Renal cortex interstitium (tissue), 15 donors: ENCODE measurements at places on chromosomes 11 and 22. TPM values are rescaled to one million over a fixed set of nuclear protein-coding genes. Genes with fewer than 3 reads are reported as not detected.

The EMID1 gene
- polyA plus RNA-seq = 59.9 TPM

DNA sequence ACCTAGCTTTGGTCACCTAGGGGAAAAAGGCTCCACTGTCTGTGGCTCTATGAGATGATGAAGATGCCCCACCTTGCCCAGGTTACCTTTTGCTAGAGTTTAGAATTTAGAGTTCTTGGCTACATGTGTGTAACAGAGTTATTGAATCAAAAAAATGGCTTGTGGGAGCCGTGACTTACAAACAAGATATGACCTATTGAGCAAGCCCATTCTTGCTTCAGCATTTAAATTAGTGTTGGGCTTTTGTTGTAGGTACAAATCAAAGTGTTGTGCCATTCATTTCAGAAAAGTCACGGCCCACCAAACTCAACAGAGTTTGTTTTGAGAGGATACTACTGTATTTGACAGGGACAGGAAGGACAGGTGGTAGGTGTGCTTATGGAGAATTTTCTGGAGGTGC is 768.8 kb downstream of the NTM start:
- no peak for DNase-seq

GRCh38 chr11:34091825-34092224 is 13.6 kb upstream of the NAT10 start:
- DNase-seq = no peak

The SYT12 gene
- 0.16 TPM for polyA plus RNA-seq

GRCh38 chr22:39132871-39133524 is 19.5 kb downstream of the CBX7 start:
- DNase-seq = no peak

- no peak for DNase-seq
Observed at GRCh38 chr11:120842195-120842594, 181.7 kb upstream of the TBCEL start.

The TMEM86A gene
- polyA plus RNA-seq = 8.5 TPM

The UBQLNL gene
- 0.56 TPM for polyA plus RNA-seq

- DNase-seq = no peak
Observed at GRCh38 chr11:87820011-87820410, 355.2 kb downstream of the RAB38 start.

GRCh38 chr22:46107089-46107664 is 43.1 kb upstream of the PPARA start:
- DNase-seq = no peak

DNA sequence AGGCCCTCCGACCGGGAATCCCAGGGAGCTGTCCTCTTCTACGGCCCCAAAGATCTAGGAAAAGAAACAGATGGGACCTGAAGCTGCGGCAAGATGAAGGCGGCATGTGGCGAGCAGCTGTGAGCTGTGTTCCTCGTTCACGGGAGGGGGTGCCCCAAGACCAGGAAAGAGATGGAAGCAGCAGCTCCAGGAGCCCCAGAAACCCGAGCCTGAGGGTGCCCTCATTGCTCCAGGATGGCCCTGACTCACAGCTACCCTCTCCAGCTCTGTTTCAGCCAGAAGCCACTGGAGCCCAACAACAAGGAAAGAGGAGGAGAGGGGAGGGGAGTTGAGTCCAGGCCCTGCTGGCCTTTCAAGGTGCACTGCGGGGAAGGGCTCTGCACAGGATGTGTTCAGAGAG is 23.7 kb upstream of the NAP1L4 start:
- DNase-seq = no peak

GRCh38 chr22:29914165-29914564 is 31.2 kb downstream of the MTMR3 start:
- no peak for DNase-seq

DNA sequence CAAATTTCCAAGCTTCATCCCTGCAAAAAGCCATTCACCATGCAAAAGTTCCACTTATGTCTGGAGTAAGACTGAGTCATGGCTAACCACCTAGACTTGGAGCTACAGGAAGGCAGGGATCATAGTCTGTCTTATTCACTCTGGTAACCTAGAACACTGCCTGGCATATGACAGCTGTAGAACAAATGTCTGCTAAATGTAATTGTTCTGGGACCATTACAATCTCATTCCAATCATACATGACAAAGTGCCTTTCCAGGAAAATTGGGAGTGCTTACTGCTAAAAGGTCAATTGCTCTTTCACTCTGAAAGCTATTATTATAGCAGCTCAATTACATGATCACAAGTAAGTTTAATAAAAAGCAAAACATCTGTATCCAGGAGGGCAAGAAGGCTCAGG is 99.1 kb upstream of the CHRM4 start:
- no peak for DNase-seq
